ENCODE measurements at places on chromosomes 11 and 22.

GRCh38 chr11:111361874-111362273, 17.2 kb downstream of the POU2AF1 start:
- DNase-seq = no peak

- no peak for DNase-seq
Measured at GRCh38 chr11:119533462-119533861, 110.5 kb upstream of the THY1 start.

DNA sequence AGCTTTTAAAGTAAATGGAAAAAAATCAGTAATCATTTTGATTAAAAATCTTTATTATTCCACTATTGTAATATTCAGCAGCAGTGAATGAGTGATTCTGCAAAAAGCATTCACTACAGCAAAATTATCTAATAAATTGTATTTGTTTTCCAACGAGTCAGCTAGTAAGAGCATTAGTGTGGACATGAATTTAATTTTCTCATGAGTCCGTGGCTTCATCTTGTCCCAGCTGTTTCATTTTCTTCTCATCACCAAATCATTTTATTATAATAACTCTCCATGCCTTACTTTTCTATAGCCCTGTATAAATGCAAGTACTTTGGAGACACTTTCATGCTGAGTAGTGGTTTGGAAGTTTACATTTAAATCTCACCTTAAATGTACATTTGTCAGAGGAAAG, 66.2 kb downstream of the FANCF start:
- DNase-seq = no peak

- DNase-seq = no peak
Measured at GRCh38 chr11:37605229-37605628, 1007.2 kb upstream of the RAG2 start.

- DNase-seq = no peak
Measured at GRCh38 chr11:72787216-72788104, 6.4 kb downstream of the STARD10 start.

DNA sequence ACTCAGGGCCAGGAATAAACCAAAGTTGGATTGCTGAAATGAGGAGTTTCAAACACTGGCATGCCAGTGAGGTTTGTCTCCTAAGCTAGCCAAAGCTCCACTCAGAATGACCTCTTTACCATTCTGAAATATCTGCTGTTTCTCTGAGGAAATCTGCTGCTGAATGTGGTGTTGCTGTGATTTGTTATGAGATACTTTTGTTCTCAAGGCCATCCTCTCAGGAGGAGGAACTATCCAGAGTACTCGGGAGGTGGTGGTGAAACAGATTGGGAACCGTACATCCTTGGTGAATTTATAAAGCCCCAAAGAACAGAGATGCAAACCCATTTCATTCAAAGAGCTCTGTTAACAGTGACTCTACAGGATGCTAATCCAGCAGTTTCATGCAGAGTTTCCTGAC, 50.5 kb downstream of the BDNF start:
- no peak for DNase-seq

DNA sequence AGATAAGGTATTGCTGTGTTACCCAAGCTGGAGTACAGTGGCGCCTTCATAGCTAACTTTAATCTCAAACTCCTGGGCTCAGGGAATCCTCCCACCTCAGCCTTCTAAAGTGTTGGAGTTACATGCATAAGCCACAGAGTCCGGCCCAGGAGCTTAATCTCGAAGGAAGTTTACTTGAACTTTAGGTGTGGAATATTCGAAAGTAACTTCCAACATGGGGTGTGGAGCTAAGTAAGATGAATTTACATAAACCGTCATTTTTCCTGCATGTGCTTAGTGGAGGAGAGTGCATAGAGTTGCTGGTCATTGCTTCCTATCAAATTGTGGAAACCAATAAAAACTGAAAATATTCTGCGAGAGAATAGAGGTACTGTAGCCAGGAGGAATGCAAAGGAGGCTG, 1.5 kb downstream of the ATG13 start:
- DNase-seq = no peak

DNA sequence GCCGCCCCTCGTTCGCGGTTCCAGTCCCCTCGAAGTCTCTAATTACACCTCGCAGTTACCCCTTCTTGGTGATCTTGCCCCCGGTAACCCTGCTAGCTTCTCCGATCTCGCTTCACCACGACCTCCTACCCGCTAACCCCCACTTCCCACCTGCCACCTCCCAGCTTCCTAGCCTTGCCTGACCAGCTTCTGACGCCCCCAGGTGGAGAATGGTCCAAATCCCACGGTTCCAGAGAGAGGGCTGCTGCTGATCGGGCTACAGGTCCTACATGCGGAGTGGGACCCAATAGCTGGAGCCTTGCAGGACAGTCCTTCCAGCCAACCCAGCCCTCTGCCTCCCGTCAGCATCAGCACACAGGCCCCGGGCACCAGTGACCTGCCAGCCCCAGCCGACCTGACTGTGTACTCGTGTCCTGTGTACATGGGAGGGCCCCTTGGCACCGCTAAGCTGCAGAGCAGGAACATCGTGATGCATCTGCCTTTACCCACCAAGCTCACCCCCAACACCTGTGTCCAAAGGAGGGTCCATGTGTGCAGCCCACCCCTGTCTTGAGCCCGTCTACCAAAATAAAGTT, 31.9 kb downstream of the RRP8 start:
- no peak for DNase-seq

- no peak for DNase-seq
Measured at GRCh38 chr11:84686716-84687115, 940.4 kb downstream of the DLG2 start.

DNA sequence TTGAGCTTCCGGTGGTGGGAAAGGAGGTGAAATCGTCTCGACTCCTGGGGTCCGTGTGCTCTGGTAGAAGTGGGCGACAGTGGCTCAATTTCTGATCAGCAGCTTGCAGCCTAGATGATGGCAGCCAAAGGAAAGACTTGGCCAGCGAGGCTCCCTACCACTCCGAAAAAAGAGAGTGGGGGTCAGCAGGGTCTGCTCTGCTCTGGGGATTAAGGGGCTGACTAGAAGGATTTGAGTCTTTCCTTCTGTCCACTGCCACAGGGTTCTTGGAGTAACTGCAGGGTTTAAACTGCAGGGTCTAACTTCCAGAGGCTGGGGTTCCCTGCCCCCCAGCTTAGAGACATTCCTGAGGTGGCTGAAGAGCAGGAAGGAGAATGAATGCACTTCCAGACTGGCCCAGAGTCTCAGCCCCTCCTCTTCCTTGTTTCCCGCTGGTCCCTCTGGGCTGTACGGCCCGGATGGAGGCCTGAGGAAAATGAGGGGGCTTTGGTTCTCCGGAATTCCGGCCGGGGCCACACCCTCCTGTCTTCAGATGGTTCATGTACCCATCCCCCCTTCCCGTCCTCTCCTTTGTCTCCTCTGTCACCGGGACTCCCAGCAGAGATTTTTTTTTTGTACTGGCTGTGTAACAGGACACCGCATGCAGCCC, 907 bp downstream of the SERPINH1 start:
- no peak for DNase-seq

DNA sequence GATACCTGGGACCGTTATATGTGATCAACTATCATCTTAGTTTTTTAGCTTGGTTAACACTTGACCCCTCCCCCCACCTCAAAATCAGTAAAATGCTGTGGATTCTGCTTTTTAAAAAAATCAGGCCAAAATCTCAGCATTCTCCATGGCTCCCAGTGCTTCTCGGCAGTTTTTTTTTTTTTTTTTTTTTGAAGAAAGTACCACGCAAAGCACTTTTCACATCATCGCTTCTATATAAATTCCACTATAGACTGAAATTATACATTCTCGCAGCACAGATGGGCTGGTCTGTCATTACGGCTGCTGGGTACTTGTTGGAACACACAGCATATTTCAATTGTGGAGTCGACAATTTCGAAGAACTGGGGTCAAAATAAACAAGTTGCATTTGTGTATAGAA, 67.7 kb upstream of the PPARA start:
- no peak for DNase-seq

GRCh38 chr22:35660291-35661127, 12.3 kb downstream of the APOL6 start:
- DNase-seq = no peak
